CD4-positive, alpha-beta T cell treated with Interleukin-10 for 1 hour (primary cell): ENCODE measurements at places on chromosomes 12 and 14.

DNA sequence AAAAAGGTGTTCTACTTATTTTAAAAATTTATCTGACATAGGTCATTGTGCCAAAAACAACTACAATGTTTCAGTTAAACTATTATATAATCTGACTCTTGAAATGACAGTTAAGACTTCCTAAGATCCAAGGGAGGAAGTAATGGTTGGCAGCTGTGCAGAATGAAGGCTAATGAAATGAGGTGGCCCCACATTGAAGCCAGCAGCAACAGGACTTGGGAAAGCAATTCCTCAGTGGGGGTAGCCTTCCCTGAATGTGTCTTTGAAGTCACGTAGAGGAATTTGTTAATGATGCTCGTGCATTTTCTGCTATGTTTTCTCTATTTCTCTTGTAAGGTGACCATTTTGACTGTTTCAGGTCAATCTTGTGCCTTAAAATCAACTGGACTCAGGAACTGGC, 162.4 kb upstream of the DAAM1 start:
- no peak for DNase-seq

GRCh38 chr14:68076451-68076850, 256.9 kb downstream of the RAD51B start:
- no peak for DNase-seq

DNA sequence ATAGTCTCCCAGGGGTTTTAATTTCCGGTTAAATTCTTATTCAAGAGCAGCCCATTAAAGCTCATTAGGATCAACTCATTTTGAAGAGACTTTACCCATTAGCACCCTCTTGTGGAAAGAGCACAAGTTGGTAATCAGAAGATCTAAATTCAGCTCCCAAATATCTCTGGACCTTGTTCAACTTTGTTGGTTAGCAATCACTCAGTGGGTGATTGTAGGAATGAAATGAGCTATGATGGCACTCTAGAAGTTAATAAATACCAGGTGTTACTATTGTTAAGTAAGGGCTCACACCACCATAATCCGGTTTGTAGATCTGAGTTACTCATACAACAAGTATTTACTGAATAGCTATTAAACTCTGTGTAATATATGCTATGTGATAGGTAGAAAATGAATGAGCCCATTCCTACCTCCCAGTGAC, 42.9 kb downstream of the TRIP11 start:
- DNase-seq, result peak; percentile 58

GRCh38 chr12:13258717-13259119, 62.2 kb downstream of the EMP1 start:
- DNase-seq, result no peak

DNA sequence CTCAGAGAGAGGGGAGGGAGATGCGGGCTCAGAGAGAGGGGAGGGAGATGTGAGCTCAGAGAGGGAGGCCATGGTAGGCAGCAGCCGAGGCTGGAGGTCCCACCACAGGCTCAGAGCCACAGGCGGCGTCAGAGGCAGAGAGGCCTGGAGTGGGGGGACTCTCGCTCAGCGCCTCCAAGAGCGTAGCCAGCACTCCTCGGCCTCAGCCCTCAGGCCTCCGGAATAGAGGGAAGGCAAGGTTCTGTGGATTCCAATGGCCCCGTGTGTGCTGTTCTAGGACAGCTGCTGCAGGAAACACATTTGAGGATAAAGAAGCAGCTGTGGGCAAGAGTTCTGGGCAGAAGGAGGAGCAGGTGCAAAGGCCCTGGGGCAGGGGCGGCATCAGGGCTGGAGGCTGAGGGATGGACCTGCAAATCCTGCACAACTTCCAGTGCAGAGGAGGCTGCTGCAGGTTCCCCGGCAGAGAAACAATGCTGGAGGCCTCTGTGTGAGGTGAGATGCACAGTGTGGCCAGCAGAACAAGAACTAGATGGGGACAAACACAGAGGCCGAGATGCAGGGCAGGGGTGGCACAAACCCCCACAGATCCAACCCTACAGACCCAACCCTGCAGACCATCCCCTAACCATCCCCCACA, 59.1 kb upstream of the GALNT9 start:
- DNase-seq, result no peak

DNA sequence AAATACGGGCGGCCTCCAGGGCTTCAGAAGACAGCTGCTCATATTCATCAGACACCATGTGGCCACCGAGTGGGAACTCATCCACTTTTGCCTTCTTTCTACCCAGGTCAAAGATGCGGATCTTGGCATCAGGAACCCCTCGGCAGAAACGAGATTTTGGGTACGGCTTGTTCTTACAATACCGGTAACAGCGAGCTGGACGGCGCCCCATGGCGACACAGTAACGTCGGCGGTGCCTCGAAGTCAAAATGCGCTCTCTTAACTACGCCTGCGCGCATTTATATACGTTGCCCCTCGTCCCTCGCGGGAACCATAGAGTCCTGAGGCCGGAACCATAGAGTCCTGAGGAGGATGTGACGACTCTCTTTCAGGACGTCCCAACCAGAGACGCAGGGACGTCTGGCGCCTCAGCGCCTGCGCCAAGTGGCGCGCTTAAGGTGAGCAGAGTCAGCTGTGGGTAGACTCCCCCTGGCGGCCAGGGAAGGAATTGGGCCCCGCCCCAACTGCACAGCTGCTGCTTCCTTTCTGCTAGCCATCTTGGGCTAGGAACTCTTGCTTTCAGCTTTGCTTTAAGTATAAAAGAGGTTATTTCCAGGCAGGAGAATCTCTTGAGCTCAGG, at the start of gene RPL10L:
Gene RPL10L, minus strand, starts transcription at position 256 of the 619 bp plus-strand sequence. Its CDS starts 45 bp downstream, at position 211.
- no peak for DNase-seq

- DNase-seq, result no peak
These were observed 123.5 kb upstream of the TRHDE start for GRCh38 chr12:72148709-72149108.

DNA sequence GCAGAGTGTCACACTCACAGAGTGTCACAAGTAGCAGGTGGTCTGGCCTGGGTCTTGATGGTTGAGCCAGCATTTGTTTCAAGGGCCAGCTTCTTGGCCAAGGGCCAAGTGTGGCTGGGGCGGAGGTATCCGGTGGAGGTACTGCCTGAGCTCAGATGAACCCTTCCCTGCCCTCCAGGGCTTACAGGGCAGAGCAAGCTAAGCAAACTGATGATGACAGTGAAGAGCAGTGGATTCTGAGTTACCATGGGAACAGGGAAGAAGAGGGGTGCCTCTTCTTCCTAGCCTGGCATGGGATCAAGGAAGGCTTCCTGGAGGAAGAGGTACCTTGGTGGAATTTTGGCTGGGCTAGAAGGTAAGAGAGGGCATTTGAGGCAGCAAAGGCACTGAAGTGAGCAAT, 35.7 kb downstream of the MVK start:
- no peak for DNase-seq

GRCh38 chr14:51996148-51996746, 6.9 kb downstream of the RTRAF start:
- peak; percentile 66 for DNase-seq

GRCh38 chr12:46406352-46407027, 33.9 kb upstream of the SLC38A2 start:
- no peak for DNase-seq

DNA sequence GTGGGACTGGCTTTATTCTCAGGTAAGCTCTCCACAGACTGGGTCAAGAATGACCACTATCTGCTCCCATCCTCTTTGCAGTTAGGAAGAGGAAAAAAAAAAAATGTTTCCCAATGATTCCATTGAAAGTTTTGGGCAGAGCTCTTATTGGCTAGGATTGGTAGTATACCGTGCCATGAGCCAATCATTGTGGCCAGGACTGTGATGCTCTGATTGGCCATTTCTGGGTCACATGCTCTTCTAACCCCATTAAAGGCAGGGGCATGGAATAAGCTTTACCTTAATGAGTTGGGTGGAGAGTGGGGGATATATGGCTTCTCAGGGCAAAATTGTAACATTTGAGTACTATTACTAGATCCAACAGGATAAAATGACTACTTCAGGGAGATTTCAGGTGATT, 49.4 kb upstream of the WSCD2 start:
- no peak for DNase-seq

DNA sequence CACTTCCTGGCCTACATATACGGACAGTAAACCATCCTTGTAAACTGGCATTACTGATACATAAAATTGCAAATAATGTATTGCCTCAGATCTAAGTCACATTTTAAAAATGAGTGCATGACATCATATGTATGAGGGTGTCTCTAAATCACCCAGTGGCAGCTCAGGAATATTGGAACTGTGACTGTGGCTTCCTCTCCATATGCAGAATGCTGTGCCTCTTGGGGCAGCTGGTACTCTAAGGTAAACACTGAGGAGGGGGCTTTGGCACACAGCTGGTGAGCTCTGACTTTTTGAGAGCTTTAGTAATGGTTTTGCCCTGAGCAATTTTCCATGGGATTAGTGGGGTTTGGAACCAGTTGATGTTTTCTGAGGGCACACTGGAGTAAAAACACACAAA, 263.7 kb downstream of the BMP4 start:
- DNase-seq, result no peak

GRCh38 chr12:116429826-116430360, 129.3 kb upstream of the MAP1LC3B2 start:
- DNase-seq, result no peak

DNA sequence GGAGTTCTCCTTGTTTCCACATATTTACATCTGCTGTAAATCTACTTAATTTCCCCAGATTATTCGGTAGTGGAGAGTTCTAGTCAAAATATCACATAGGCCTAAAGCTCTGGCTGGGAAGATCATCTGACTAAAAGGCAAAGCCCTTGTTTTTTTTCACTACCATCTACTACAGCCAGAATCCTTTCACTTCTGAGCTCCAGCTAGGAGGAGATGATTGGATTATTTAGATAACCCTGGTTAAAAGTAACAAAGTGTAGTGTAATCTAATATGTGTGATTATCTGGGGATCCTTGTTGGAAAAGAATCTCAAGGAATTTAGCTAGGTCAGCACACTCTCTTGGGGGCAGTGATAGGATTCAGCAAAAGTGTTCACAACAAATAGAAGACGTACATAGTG, 125.4 kb downstream of the DYRK2 start:
- DNase-seq, result no peak

DNA sequence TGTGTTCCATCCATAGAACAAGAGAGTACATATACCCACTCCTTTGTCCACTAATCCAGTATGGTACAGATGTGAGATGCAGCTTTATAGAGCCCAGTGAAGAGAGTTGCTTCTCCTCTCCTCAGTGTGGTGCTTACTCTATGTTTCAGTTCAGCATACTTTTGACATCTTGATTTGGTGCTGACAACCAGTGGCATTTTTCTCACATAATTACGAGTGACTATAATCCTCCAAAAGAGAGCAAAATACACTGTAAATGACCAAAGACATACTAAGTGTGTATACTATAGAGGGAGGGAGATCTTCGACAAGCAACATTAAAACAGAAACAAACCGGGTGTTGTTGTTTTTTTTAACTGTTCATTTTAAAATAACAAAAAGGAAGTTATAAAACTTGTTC, 191.5 kb downstream of the KLHL28 start:
- DNase-seq, result no peak

- DNase-seq, result peak; percentile 72
These were observed 463.1 kb downstream of the RAD51B start for GRCh38 chr14:68282479-68283377.

- no peak for DNase-seq
These were observed 13.5 kb downstream of the MIA2 start for GRCh38 chr14:39247256-39247655.

GRCh38 chr12:108194585-108194984, 65.5 kb downstream of the WSCD2 start:
- no peak for DNase-seq

GRCh38 chr14:106493962-106494823, 967.8 kb downstream of the TMEM121 start:
- no peak for DNase-seq

DNA sequence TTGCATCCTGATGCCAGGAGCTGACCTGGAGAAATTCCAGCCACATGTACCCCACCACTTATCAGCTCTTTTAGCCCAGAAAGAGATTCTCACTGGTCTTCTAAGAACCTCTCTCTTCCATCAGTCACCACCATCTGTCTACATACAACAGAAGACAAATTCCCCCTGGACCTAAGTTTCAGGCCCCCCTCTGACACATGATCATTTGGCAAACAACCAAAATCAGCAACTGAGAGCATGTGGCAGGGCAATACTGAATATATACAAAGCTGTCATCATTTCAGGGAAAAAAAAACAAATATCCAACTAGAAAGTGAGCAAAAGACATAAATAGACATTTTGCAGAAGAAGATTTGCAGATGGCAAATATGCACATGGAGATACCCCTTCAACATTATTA, 180.2 kb downstream of the FOXN3 start:
- no peak for DNase-seq

DNA sequence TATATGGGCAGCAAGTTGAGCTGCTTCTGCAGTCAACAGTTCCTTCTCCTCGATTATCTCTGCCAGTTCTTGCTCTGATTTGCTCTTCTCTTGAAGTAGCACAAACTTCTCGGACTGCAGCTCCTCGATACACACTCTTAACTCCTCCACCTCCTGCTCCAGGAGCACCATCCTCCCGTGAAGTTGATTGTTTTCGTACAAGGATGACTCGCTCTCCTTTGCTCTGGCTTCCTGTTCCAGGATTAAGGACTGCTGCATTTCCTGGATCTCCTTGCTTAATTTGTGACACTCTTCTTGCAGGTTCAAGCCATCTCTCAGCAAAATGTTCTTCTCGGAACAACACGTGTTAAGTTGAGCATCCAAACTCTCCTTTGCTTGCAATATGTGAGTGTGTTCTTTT, 56.2 kb upstream of the VPS33A start:
- DNase-seq, result no peak

DNA sequence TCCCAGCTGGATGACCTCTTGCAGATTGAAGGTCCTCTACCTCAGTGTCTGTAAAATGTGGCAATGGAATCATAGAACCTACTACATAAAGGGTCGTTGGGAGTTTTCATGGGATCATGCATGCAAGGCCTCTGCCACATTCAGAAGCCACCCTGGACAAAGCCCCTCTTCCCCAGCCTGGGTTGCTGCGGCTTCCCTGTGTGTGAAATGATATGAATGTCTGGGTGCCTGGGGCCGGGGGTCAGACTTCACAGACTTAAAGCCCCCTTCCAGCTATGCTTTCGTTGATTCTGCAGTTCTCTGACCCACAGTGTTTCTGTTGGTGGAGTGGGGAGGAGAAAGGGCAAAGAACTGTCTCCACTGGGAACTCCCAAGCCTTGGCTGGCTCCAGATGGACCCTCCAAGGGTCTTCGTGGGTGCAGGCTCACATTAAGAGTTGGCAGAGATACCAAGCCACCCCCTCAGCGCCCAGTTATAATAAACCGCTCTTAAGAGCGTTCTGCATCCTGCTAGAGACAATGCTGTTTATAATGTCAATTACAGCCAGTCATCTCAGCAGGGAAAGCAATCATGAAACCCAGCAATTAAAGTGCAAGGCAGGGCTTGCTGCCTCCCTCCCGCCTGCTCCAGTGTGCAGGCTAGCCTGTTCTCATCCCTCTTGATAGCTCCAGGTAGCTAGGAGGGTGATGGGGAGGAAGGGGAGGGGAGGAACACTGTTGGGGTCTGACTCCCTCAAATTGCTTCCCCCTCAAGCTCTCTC, 210.9 kb upstream of the FKBP4 start:
- no peak for DNase-seq
